ENCODE measurements at places on chromosomes 1 and 21.

DNA sequence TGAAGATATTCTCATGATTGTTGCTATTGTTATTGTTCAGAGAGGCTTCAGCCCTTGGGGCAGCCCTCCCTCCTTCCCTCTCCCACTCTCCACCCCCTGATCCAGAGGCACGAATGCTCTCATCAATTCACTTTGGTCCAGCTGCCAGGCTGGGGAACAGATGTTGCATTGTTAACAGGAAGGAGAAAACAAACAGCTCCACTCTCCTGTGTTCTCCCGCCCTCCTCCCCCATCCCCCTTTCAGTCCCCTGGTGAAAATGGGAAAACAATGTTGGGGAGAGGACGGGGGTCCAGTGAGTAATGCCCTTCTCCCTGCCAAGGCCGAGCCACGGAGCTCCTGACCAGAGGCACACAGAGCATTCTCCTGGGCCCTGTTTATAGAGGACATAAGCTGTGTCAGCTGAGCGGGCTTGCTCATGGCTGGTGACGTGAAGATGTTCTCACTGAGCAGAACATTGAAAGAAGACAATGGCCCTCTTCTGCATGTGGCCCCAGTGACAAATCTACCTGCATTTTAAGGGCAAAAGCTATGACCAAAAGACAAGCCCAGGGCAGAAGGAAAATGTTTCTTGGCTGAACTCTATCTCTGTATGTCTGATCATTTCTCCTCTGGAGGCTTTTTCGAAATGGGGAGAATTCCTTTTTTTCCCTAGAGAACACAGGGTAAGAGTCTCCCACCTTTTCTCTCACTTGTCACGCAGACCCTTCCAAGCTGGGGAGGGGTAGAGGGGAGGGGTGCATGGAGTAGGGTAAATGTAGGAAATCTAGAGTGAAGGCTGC is 111.7 kb downstream of the GLUL start:
- DNase-seq, result no peak

- DNase-seq, result no peak
Observed at GRCh38 chr1:8717148-8717547, 100.3 kb downstream of the RERE start.

DNA sequence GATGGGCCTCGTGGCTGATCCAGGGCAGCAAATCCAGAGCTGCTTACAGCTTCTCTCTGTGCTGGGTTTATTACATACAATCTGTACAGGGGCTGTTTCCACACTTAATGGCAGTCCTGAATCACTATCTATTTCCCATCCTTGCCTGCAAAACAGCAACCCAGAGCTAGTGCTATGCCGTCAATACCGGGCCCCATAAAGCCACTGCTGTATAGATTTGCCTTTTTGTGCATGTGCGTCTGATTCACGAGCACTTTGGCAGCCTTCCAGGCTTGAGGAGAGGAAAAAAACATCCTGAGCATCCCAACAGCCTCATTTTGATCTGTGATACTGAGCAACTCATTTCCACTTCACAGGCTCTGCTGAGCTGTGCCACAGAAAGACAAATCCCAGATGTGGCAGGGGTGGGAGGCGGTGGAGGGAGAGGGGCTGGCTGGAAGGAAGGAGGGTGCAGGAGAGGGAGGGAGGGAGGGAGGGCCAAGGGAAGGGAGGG is 65.2 kb upstream of the TARBP1 start:
- no peak for DNase-seq

DNA sequence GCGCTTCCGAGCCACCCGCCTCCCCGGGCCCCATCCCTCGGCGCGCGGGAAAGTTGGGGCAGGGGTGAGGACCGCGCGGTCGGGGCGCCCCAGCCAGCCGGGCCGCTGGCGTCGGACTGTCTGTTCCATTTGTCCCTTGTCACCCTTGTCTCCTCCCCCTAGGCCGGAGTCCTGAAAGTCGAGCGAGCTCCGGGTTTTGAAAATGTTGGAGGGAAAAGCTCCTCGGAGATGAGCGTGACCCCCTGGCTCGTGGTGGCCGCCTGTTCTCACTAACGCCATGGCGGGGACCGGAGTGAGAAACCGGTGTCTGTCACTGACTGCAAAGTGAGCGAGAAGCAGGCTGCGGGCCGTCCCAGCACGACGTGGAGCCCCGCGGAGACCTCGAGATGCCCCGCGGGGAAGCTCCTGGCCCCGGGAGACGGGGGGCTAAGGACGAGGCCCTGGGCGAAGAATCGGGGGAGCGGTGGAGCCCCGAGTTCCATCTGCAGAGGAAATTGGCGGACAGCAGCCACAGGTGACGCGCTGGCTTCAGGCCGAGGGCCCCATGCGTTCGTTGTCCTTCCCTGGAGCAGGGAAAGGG is 491 bp downstream of the PER3 start:
- no peak for DNase-seq

DNA sequence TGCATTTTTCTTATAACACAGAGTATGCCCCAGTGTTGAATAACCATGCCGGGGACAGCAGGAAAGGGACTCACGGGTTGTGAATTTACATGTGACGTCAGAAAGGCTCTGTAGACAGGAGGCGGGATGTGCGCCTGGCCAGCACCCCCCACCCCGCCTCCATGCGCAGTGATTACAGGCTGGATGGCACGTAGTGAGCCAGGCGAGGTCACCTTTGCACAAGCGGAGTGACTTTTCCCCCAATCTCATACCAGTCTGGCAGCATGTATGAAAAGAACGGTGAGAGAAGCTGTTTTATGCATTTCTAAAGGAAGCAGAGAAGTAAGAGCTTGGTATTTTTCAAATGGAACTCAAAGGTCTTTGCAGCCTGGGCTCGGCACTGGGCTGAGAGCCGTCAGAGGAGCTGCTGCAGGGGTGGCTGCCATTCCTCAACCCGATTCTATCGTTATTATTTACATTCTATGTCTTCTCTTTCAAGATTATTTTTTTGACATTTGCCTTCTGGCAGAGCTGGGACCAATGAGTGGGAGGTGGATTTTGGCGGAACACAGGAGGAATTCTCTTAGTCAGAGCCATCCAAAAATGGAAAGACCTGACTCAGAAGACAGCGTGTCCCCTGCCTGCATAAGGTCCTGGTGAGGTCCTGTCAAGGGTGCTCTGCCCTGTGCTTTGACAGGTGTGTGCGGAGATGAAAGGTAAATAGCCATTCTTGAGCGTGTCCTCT is 115.6 kb upstream of the SLC45A1 start:
- no peak for DNase-seq

- no peak for DNase-seq
Observed at GRCh38 chr1:73943270-73943669, 254.7 kb downstream of the LRRIQ3 start.

- no peak for DNase-seq
Observed at GRCh38 chr1:1254667-1254998, 8.1 kb upstream of the C1QTNF12 start.

DNA sequence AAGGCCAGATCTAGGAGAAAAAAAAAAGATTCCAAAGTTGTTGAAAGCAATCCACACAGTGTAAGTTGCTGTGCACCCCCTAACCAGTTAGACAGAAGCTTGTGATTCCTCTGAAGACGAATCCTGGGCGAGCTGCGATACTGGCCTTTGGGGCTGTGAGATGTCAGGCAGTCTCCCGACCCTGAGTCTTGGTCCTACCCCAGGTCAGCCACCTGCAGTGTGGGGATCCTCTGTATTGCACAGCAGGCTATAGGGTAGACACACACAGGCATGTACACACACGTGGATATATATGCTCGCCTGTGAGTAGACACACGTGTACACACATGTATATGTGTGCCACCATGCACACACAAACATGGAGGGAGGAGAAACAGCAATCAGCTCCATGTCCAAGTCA is 12.9 kb downstream of the ACTRT2 start:
- no peak for DNase-seq

DNA sequence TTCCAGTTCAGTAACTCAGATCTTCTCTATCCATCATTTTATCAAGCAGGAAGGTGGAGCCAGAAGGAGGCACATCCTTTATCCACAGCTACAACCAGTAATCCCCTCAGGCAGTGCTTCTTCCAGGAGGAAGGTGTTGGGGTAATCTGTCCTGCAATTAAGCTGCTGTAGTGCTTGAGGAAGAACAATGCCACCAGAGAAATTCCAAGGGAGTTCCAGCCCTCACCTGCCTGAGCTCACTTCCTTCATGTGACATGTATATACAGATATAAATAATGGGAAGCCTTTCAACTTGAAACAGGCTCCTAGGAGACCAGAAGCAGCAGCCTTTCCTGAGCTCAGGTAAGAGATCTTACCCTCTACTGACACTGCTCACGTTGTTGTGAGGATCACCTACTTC is 2.2 kb upstream of the IL20 start:
- DNase-seq, result no peak

- DNase-seq, result no peak
Observed at GRCh38 chr1:10050611-10051010, 17.9 kb downstream of the UBE4B start.

DNA sequence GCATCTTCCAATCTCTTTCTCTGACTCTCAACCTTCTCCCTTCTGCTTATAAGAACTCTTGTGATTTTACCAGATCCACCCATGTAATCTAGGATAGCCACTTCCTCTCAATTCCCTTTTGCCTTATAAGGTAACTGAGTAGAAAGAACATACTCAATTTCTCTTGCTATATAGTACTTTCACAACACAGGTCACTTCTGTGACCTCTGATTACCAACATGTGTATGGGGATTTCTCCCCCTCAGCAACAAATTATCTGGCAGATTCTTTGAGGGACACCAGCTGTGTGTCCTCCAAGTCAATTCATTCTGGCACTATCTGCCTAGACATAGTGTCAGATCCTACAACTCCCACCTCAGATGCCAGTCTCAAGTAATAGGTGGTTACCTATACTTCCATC is 62.5 kb downstream of the IL23R start:
- no peak for DNase-seq

GRCh38 chr1:40421431-40422384 is 28.6 kb upstream of the ZFP69B start:
- no peak for DNase-seq

DNA sequence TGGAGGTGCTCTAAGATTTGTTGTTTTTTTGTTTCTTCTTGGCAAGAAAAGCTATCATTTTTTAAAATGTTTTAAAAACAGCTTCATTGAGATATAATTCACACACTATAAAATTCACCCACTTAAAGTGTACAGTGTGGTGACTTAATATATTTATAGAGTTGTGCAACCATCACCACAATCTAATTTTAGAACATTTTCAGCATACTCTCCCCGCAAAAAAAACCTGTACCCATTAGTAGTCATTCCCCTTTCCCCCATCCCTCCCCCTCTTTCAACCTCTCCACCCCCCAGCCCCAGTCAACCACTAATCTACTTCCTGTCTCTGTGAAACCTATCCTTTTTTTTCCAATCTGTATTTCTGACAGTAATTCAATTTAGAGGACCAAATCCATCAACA is 30.6 kb downstream of the ZC3H11B start:
- peak; percentile 48 for DNase-seq

DNA sequence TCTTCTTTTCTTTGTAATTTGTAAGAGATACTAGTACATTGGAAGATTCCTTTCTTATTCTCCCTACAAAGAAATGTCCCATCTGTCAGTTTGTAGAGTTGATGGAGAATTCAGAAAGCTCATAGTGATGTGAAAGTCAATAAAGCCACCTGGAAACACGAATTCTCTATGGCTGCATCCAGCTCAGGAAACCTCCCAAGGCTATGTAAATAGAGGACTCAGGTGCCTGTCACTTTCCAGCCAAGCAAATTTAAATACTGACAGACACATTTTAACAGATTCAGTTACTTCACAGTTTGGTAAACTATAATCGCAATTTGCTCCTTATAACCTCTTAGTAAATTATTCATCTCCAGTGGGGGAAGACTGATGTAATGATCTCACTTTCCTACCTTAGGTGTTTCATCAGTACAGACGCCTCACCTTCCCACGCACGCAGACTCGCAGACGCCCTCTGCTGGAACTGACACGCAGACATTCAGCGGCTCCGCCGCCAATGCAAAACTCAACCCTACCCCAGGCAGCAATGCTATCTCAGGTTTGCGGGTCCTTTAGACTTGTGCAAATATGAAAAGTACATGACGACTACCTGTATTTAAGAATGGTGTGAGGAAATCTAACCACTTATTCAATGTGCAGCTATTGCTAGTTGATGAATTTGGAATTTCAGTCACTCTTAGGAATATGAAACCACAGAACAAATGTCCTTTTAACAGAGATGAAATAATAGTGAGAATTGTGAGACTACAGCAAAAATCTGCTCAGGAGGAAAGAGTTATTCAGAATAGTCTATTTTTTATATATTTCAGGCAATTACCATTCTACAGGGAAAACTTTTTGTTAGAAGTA is 60.6 kb downstream of the PTPRC start:
- no peak for DNase-seq

DNA sequence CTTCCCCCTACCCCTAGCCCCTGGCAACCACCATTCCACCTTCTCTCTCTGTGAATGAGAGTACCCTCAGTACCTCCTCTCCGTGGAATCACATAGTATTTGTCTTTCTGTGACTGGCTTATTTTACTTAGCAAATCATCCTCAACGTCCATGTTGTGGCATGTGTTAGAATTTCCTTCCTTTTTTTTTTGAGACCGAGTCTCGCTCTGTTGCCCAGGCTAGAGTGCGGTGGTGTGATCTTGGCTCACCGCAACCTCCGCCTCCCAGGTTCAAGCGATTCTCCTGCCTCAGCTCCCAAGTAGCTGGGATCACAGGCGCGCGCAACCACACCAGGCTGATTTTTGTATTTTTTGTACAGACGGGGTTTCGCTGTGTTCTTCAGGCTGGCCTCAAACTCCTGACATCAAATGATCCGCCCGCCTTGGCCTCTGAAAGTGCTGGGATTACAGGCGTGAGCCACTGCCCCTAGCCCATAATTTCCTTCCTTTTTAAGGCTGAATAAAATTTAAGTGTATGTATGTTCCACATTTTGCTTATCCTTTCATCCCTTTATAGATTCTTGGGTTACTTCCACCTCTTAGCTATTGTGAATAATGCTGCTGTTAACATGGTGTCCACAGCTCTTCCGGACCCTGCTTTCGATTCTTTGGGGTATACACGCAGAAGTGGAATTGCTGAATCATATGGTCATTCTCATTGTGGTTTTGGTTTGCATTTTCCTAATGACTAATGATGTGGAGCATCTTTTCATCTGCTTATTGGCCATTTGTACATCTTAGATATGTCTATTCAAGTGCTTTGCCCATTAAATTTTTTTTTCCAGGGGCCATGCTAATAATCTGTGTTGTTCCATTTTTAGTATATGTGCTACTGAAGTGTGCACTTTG is 32.3 kb downstream of the ERRFI1 start:
- DNase-seq, result no peak

GRCh38 chr1:89553157-89553556 is 28.5 kb downstream of the LRRC8B start:
- DNase-seq, result no peak

DNA sequence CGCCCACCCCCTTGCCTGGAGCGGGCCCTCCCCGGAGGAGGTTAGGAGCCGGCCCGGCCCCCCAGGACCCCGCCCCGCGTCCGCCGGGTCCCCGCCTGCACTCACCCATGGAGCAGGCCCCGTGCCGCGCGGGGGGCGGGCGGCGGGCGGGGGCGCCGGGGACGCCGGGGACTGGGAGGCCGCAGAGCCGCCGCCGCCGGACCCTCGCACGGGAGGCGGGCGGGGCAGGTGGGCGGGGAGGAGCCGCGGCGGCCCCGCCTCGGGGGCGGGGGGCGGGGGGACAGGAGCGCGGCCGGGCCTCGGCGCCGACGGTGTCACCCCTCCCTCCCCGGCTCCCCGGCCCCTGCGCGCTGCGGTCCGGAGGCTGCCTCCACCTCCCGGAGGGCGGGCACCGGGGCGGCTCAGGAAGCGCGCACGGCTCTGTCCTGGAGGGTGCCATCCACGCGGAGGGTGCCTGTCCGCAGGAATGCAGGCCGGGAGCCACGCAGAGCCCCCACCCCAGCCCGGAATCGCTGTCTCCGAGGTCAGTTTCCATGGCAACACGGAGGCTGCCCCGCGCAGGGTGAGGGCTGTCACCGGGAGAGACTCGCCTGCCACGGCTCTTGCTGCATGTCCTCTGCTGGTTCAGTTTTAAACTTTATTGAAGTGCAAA is 5.9 kb upstream of the PLEKHG5 start:
- DNase-seq, result no peak
